ENCODE measurements at places on chromosomes 16 and 17. TPM values are rescaled to one million over a fixed set of nuclear protein-coding genes. Genes with fewer than 3 reads are reported as not detected.

CD300LG gene
- total RNA-seq, result not detected

DPEP3 gene
- not detected for total RNA-seq

CNGB1 gene
- total RNA-seq, result 1.4 TPM

PRR35 gene
- total RNA-seq, result not detected

KRT31 gene
- not detected for total RNA-seq

PRDM7 gene
- total RNA-seq, result not detected

MTMR4 gene
- total RNA-seq, result 49.9 TPM

CDH15 gene
- not detected for total RNA-seq

DNA sequence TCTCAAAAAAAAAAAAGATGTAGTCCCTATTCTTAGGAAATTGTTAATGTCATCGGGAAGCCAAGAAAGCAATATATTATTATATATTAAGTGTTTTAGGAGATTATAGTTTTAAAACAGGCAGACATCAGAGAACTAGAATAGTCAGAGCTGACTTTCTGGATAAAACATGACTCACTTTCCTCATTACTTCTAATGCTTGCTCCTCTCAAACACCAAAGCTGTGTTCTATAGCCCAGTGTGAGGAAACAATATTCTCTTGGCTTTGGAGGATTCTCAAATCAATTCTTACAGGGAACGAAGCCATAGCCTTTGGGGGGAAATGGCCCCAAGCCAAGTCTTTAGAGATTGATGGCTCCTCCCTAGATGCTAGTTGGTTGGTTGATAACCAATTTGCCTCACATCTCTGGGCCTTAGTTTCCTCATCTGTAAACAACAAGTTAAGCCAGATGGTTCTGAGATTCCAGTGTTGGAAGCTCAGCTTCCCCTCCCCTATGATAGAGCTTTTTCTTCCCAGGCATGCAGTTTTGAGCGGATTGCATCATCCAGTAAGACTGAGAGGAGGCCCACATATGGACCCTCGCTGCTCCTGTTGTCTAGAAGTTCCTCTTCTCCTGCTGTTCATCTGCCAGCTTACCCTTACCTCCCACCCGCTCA, 12.4 kb downstream of the NMT1 start:
- DNase-seq, result no peak

- DNase-seq, result no peak
Measured at GRCh38 chr17:32333187-32333586, 8.8 kb downstream of the C17orf75 start.

- no peak for DNase-seq
Measured at GRCh38 chr17:3750926-3751325, 27.2 kb downstream of the HASPIN start.

- DNase-seq, result no peak
Measured at GRCh38 chr16:27828671-27829070, 234.8 kb downstream of the GSG1L start.

GRCh38 chr16:28538733-28539596, at the start of gene NUPR1:
Gene NUPR1, minus strand, starts transcription at chr16:28538974. Its CDS starts 67 bp downstream, at chr16:28538907.
- DNase-seq, result peak; percentile 71

DNA sequence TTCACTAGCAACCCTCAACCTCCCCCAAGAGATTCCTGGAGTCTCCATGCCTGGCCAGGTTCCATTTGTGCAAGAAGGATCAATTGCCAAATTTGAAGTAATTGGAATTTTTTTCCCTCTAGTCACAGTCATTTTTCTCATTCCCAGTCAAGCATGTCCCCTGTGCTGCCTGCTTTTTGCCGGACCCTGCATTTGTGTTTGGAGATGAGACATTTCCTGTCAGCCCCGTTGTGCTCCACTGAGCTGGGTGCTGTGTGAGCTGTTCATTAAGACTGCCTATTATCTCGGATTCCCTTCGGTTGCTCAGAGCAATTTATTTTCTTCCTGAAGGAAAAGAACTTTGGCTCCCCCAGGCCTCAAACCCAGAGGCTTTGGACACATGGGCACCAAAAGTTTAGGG, 201.0 kb upstream of the NLRP1 start:
- peak; percentile 93 for DNase-seq

GRCh38 chr16:29675811-29676643, 3.0 kb upstream of the QPRT start:
- DNase-seq, result no peak

DNA sequence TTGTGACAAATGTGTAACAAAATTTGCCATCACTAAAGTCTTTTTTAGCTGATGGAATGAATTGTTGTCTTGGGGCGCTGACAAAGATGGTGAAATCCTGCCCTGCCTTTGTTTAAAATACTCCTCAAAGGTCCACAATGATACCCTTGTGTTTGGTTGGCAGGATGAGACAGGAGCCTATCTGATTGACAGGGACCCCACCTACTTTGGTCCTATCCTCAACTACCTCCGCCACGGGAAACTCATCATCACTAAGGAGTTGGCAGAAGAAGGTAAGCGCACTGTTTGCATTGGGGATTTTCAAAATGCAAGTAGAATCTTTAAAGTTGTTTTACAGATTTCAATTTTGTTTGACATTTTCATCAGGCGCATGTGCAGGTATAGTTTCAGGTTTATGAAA, 2.0 kb downstream of the KCTD2 start:
- DNase-seq, result no peak

- no peak for DNase-seq
Measured at GRCh38 chr16:19212059-19212458, 44.0 kb downstream of the SYT17 start.

- DNase-seq, result no peak
Measured at GRCh38 chr17:33438578-33438977, 145.5 kb upstream of the ASIC2 start.

- no peak for DNase-seq
Measured at GRCh38 chr17:60481604-60482003, 44.4 kb downstream of the APPBP2 start.

- no peak for DNase-seq
Measured at GRCh38 chr17:78172249-78173051, 4.1 kb downstream of the SYNGR2 start.

GRCh38 chr17:79874329-79874981, 35.2 kb upstream of the CBX4 start:
- no peak for DNase-seq

DNA sequence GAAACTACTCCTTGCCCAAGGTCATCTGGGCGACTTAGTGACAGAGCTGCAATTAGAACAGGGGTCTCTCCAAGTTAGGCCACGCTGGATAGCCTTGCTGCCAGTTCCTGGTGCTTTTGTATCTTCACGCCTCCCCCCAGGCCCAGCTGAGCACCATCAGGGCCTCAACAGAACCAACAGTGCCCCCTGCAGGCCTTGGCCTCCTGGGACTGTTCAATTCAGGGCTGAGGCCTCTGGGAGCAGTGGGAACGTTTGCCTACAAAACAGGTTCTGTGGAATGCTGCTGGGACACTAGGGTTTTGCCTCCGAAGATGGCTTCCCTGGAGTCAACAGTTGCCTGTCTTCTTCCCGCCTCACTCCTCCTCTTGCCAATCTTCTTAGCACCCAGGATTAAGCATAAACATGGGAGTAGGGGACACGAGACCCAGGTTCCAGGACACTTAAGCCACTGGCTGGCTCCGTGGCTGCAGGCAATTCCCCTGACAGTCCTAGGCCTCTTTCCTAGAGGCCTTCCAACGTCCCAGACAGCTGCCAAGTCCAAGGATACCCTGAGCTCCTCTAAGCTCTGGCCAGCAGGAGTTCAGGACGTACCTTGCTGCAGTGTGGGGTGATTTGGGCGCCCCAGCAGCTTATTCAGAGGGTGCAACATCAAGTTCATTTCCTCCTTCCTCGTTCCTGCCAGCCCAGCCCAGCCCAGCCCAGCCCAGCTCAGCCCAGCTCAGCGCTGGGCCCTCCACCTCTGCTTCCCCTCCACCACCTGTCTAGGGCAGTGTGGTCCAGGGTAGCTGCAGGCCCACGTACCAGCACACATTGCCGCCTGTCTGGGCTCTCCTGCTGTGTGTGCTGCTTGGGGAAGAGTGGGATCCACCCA, 246.6 kb upstream of the RPL38 start:
- no peak for DNase-seq

- DNase-seq, result no peak
Measured at GRCh38 chr17:30074730-30075129, 41.9 kb upstream of the NSRP1 start.

GRCh38 chr16:3173892-3174617, 13.9 kb upstream of the OR1F1 start:
- DNase-seq, result no peak

- DNase-seq, result no peak
Measured at GRCh38 chr16:4362476-4363135, 9.0 kb upstream of the VASN start.
